Adipocyte (in vitro differentiated cells): ENCODE measurements at places on chromosomes 6 and 20.
A peak's percentile ranks its signal among the peaks of the same experiment; 100 is the strongest.

DNA sequence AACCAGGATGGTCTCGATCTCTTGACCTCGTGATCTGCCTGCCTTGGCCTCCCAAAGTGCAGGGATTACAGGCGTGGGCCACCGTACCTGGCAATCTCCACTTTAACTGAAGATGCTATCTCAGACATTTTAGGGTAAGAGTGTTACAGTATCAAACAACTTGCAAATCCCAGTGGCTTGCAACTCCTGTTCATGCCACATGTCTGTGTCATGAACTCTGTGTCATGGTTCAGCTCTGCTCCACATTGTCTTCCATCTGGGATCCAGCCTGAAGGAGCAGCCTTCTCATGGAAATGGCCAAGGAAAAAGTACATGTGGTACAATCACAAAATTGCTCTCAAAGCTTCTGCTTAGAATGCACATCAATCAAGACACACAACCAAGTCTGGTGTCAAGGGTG lies 114.9 kb downstream of the MAP3K5 start:
- no peak for DNase-seq

GRCh38 chr20:33732166-33732970 lies 572 bp downstream of the ZNF341 start:
- DNase-seq, result peak; percentile 94

GRCh38 chr20:47620808-47621805 lies 119.4 kb downstream of the NCOA3 start:
- DNase-seq, result peak; percentile 91

- no peak for DNase-seq
Observed at GRCh38 chr6:127019828-127020227, 98.6 kb upstream of the RSPO3 start.

DNA sequence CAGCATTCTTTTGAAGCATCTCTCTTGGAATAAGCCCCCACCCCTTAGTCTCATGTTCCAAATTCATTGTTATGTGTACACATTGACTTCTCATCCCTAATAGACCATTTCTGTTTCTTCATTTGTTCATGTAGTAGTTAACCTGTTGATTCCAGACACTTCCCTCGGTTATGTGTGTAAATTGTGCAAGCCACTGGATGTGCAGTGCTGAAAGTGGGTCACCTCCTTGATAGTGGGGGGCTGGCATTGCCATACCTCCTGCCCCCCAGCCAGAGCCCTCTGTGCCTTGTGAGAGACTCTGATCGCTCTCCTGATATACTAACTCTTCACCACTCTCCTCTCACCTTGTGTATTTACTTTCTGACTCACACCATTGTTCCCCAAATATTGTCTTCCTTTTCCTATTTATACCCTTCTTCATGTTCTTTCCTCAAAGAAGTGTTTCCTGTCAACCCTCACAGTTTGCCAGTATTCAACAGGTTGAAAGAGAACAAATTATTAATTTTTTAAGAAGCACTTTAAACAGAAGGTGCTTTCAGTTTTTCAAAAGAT lies 59.0 kb downstream of the HIVEP1 start:
- no peak for DNase-seq

DNA sequence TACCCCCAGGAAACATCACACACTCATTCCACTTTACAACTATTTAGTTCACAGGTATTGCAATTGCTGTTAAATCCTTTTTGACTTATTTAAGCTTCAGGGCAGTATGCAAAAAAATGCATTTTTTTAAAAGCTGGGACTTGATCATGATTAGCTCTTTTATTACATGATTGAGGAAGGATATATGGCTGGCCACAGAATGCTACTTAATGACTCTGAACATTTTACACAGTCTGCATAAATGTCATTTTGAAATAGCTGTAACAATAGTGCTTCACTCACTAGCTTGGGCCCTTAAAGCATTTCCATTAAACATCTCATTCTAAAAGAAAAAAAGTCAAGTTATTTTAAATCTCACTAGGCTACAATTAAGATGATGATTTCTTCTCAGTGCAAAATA lies 429.7 kb downstream of the FRK start:
- no peak for DNase-seq

GRCh38 chr20:2093883-2094282 lies 7.7 kb upstream of the STK35 start:
- DNase-seq, result no peak

DNA sequence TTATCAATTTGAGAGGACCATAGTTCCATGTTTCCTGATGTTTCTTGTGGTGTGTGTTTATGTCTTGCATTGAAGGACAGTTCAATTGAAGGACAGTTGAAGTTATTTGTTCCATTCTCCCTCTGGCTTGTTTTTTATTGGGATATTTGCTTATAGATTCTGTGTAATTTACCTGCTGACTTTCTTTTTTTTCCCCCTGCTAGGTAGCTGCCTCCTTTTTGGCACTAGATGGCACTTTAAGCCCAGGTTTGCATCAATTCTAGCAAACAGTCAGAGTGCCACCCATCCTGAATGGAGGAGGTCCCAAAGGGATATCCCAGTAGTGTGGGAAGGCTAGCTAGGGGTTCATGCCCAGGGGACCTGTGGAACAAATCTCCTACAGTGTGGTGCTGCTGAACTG lies 78.1 kb downstream of the CFAP61 start:
- DNase-seq, result no peak

GRCh38 chr6:128882991-128883611 lies at the start of gene LAMA2:
LAMA2 (plus strand) TSS chr6:128883138; CDS start chr6:128883246, 108 bp downstream.
- DNase-seq, result peak; percentile 87

DNA sequence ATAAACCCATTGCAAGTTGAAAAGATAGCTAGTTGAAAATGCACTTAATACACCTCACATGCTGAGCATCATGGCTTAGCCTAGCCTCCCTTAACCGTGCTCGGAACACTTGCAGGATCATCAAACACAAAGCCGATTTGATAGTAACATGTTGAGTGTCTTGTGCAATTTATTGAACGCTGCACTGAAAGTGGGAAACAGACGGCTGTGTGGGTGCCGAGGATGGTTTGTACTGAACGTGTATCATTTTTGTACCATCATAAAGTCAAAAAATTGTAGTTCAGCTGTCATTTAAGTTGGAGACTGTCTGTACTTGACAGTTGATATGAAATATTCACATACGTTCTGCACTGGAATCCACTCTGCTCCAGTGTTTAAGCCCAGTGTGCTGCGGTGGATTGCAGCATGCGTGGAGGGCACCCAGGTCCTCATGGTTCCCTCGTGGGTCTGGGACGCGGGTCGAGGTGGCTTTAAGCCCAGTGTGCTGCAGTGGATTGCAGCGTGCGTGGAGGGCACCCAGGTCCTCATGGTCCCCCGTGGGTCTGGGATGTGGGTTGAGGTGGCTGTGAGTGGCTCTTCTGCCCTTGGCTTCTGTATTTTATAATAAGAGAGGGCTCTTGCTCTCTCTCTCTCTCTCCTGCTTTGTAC lies 77.0 kb downstream of the CDH4 start:
- no peak for DNase-seq

DNA sequence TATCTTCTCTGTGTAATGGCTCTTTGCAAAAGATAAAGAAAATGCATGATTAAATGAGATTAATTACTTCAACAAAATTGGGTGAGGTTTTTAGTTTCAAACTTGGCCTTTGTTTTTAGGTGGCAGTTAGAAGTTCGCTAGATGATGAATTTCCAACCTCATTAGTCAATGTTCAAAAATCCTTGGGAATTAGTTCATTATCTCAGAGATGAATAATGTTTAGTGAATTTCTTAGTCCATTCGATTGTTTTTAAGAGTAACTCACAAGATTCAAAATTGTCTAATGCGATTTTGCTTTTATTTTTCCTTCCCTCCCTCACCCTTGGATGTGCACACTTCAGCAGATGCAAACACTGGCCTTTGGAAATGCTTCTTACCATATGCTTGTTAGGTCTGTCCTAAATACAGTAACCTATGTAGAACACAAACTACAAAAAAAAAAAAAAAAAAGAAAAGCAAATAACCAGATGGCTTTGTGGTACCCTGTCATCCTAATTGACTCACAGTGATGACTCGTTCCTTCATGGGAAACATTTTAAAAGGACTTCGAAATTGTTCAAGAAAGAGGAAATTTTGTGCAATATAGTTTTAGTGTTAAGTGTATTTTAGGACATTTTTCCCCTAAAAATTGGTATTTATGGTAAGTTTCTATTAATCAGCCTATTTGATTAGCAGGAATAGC lies 66.7 kb downstream of the FAM229B start:
- peak; percentile 82 for DNase-seq

DNA sequence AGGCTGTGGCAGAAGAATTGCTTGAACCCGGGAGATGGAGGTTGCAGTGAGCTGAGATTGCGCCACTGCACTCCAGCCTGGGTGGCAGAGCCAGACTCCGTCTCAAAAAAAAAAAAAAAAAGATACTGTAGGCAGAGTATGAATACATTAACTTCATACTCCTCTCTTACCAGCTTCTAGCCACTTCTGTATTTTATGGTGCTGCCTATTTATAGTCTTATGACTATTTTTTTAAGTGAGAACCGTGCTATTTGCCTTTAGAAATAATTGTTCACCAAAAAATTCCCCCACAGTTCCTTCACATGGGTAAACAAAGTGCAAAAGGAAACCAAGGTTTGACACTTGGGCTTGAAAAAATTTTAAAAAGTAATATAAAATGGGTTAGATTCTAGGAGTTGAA lies 1.5 kb upstream of the SNRNP48 start:
- no peak for DNase-seq

- DNase-seq, result no peak
Observed at GRCh38 chr20:37295595-37295994, 6.1 kb downstream of the MANBAL start.

DNA sequence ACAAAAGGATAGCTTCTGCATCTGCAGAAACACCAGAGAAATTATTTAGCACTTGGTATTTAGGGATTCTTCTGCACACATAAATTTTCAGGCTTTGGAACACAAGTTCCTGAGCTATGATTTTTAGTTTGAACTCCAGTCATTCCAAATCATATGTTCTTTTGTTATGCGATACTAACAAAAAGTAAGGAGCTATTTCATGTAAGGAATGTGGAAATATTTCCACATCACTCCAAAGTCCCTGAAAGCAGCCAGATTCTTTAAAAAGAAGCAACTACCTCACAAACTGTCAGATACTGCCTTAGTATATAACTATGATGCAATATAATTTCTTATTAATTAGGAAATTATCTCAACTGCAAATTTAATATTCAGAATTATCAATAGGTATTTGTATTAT lies 106.9 kb downstream of the RNGTT start:
- DNase-seq, result peak; percentile 74

DNA sequence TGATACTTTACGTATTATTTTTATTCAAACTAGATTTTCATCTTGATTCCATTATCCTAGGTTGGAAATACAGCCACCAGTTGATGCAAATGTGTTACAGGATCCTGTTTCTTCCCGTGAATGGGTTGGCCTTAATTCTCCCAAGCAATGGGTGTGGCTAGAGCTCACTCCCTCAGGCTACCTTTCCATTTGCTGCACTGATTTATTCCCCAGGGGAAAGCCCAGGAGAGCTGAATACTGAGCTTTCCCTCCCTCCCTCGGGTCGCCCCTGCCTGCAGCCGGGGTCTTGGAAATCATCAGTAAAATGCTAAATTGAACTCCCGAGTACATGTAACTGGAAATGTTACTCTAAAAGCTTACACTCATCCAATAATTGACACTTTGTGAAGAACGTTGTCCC lies 9.9 kb downstream of the SMOC2 start:
- no peak for DNase-seq

DNA sequence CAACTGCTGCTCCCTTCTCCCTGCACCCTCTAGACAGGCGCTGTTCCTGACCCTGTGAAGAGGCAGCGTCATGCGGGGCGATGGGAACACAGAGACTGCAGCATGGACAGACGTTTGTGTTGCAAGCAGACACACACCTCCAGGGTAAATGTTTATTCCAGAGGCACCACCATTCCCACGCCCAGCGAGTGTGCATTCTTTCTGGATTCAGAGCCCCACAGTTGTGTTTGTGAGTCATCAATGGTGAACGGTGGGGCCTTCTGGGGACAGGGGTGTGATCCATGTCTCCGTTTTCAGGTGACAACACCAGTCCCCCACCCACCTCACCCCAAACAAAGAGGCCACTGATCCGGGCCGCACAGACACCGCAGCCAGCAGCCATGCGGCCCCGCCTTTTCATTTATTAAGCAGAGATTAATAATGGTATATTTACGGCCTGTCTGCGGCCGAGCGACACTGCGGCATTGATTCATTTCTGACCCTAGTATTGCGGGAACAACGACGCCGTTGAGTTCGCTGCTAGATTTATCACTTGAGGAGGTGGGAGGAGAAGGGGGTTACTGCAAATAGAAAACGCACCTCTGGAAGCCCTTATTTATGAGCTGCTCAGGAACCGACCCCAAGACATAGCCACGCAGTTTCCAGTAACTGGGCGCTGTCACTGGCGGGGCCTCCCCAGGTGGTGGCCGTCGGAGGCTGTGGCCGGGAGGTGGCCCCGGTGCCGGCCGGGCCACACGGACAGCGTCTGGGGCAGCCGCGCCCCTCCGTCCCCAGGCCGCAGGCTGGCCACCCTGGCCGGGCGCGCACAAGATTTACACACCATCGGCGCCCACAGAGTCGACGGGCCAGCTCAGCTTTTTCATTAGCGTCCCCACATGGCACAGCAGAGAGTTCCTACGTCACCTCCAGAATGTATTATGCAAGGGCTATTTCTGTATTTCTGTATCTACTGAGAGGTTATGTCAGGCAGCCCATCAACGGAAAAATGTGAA lies 367.6 kb downstream of the THBS2 start:
- DNase-seq, result no peak

DNA sequence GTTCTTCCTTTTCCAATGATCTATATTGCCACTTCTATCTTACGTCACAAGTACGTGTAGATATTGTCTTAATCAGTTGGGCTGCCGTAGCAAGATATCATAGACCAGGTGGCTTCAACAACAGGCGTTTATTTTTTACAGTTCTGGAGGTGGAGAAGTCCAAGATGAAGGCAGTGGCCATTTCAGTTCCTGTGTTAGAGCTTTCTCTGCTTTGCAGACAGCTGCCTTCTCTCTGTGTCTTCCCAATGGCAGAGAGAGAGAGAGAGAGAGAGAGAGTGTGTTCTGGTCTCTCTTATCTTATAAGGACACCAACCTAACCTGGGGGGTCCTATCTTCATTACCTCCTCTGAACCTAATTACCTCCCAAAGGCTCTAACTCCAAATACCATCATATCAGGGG lies 8.3 kb downstream of the HSF2 start:
- DNase-seq, result no peak

DNA sequence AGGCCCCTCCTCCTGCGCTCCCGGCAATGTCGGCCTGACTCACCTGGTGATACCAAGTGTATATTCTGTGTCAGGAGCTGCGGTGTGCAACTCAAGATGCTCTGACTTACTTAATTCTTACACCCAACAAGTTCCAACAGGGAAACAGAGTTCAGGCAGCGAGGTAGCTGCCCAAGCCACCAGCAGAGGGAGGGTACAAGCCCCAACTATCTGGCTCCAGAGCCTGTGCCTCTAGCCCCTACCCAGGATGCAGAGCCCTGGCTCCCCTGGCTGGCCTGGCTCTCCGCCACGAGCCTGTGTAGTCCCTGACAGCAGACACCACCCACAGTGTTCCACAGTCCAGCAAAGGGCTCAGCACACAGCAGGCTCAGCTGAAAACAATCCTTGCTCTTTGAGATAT lies 34.9 kb downstream of the C20orf203 start:
- DNase-seq, result peak; percentile 14

- no peak for DNase-seq
Observed at GRCh38 chr20:10474606-10475184, 39.6 kb downstream of the SLX4IP start.
